ENCODE measurements at places on chromosomes 12 and 14.
A peak's percentile ranks its signal among the peaks of the same experiment; 100 is the strongest.

DNA sequence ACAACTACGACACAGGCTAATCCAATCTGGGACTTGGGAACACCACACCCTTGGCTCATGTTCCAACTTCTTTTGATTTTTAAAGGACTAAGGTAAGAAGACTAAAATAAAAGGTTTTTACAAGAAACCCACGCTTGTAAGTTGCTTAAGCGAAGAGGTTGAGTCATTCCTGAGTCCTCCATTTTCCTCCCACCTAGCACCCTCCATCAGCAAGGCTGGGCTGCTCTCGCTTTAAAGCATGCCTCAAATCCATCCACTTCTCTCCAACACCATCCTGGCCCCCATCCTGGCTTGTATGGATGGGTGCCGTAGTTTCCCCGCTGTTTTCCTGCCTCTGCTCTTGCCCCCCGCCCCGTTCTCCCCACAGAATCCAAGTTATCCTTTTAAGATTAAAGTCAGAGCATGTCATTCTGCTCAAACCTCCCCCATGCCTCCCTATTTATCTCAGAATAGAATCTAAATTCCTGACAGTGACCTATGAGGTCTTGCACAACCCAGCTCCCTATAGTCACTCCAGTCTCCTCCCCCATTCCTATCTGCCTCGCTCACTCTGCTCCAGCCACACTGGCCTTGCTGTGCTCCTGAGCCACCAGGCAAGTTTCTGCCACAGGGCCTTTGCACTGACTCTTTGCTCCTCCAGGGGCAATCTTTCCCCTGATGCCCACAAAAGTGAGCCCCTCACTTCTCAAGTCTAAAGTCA, 34.5 kb downstream of the SCARB1 start:
- DNase-seq, result no peak

DNA sequence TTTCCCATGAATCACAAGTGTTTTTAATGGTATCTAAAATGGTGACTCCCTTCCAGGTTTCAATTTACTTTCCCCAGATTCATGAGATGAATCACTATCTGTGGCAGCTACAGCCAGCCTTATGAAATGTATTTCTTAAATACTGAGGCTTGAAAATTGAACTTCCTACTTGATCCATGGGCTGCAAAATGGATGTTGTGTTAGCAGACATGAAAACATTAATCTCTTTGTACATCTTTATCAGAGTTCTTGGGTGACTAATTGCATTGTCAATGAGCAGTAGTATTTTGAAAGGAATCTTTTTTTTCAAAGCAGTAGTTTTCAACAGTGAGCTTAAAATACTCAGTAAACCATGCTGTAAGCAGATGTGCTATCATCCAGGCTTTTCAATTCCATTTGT, 250.8 kb downstream of the SLC6A15 start:
- DNase-seq, result no peak

GRCh38 chr14:68312884-68313610, 479.8 kb downstream of the ZFP36L1 start:
- peak; percentile 14 for DNase-seq

- DNase-seq, result no peak
Measured at GRCh38 chr12:64566831-64567517, 43.3 kb upstream of the RASSF3 start.

DNA sequence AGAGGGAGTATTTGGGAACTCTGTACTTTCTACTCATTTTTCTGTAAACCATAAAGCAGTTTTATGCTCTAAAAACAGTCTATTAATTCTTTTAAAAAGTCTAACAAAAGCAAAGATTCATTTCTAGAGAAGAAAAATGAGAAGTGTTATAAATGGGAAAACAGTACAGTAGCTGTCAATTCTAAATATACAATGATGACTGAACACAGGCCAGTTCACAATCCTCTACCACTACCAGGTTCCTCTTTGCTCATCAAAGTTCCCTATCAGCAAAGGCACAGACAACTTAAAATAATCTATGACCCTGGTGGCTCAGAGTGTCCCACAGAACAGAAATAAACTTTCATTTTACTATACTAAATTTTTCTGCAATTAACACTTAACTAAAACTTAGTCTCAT, 12.5 kb downstream of the NAA25 start:
- no peak for DNase-seq

DNA sequence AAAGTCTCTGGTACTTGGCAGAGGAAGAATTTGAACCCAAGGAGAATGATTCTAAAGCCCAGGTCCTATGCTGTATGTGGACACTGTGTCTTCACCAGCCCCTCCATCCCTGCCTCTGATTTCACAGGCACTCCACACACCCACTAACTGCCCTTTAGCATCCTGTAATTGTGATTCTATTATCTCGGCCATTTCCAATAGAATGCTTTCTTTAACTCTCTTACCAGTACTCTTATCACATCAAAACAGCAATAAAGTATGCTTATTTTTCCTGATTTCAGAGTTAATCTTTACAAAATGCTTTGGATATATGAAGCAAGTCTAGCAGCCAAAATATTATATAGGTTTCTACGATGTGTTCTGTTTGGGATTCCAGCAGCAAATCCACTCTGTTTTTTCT, 37.9 kb upstream of the BTG1 start:
- DNase-seq, result no peak

DNA sequence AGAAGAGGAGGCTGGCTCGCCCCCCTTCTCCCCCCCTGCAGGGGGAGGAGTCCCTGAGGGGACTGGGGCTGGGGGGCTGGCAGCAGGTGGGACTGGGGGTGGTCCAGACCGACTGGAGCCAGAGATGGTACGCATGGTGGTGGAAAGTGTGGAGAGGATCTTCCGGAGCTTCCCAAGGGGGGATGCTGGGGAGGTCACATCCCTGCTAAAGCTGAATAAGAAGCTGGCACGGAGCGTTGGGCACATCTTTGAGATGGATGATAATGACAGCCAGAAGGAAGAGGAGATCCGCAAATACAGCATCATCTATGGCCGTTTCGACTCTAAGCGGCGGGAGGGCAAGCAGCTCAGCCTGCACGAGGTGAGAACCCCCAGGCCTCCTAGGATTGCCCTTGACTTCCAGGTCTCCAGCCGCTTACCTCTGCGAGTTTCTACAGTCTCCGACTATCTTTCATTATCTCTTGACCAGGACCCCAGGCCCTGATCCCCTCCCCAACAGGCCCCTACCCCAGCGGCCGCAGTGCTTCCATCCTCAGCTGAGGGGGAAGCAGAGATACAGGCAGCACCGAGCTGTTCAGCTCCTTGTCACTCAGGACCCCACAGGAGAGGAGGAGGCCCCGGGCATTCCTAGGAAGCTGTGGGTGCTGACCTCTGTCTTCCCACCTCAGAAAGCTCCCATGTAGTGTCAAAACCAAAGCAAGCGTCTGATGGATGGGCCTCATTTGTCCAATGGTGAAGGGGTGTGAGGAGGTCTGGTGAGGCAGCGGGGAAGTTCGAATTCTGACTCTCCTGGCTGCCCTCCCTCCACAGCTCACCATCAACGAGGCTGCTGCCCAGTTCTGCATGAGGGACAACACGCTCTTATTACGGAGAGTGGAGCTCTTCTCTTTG, 3.0 kb downstream of the NAB2 start:
- DNase-seq, result no peak

DNA sequence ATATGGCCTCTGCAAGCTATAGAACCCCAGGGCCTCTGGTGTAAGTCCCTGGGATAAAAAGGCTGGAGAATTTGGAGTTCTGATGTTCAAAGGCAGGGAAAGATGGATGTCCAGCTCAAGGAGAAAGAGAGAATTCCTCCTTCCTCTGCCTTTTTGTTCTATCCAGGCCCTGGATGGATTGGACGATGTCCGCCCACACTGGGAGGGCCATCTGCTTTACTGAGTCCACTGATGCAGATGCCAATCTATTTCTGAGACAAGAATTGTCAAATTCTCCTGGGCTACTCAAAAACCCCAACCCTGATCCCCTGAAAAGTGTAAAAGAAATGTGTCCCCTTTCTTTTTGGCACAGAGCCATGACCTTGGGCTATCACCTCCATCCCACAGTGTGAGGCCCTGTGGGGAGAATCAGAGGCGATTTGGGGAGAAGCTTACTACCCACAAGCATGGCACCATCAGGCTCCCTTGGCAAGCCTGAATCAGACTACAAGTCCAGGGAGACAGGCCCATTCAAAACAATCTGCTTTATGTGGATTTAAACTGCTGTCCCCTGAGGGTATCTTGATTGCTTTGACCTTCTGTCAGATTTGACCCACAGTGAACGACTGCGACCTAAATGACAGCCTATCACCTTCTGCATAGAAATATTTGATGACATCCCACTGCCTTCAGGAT, 334.0 kb downstream of the NUAK1 start:
- DNase-seq, result no peak

DNA sequence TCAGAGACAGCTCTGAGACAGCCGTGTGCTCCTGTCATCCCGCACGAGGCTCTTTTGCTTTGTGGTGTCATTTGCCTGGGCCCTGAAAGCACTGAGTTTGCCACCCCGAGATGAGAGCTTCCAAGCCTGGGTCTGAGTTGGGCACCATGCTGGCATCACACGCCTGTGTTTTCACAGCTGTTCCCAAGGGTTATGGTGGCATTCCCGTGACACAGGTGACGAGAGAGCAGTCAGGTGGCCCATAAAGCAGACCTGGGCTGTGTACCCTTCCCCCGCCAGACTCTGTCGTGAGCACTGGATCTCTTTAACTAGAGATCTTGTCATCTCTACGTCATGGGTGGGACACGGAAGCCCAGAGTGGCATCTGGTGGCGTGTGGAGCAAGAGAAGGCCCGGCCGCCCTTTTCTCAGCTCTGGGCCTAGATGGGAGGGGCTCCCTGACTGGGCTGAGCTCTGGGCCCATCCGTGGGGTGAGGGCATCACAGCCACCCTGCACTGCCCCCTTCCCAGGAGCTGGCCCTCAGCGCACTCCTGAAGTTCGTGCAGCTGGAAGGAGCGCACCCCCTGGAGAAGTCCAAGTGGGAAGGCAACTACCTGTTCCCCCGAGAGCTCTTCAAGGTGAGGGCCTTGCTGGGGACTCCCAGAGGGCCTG, 2.6 kb downstream of the NOC4L start:
- no peak for DNase-seq

- peak; percentile 69 for DNase-seq
Measured at GRCh38 chr12:22543246-22544037, 900 bp downstream of the C2CD5 start.

DNA sequence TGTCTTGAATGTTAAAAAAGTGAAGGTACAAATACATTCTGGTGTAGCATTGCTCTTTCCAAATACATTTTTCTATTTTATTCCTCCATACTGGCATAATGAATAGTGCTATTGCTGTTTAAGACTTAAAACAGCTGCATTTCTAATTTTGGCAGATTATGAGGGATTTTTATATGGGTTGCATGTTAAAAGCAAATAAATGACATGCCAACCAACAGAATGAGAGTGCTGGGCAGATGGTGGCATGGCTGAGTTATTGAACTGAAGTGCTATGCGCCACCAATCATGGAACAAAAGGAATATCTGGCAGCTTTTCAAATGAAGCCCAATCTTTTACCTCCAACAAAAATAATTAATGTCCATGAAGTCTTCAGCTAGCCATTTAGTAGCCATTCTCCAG, 215.0 kb downstream of the PRKD1 start:
- DNase-seq, result no peak

GRCh38 chr14:41607966-41608663, 1.4 kb downstream of the LRFN5 start:
- DNase-seq, result no peak

DNA sequence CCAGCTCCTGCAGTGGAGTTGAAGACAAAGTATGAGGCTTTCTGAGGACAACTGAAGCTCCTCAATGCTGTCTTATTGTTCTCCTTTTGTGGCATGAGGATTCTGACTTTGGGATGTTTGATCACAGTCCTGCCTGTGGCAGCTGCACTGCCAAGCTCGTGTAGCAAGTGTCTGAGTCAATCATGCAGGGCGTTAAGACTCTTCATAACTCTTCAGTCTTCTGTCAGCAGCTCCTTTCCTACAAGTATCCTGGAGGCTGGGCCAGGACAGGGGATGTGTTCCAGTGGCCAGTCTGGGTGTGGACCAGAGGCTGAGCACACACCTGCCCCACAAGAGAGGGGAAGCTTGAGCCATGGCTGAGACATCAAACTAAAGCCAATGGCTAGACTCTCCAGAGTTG, 94.3 kb downstream of the PELI2 start:
- no peak for DNase-seq

- no peak for DNase-seq
Measured at GRCh38 chr14:85686908-85687307, 157.0 kb downstream of the FLRT2 start.

DNA sequence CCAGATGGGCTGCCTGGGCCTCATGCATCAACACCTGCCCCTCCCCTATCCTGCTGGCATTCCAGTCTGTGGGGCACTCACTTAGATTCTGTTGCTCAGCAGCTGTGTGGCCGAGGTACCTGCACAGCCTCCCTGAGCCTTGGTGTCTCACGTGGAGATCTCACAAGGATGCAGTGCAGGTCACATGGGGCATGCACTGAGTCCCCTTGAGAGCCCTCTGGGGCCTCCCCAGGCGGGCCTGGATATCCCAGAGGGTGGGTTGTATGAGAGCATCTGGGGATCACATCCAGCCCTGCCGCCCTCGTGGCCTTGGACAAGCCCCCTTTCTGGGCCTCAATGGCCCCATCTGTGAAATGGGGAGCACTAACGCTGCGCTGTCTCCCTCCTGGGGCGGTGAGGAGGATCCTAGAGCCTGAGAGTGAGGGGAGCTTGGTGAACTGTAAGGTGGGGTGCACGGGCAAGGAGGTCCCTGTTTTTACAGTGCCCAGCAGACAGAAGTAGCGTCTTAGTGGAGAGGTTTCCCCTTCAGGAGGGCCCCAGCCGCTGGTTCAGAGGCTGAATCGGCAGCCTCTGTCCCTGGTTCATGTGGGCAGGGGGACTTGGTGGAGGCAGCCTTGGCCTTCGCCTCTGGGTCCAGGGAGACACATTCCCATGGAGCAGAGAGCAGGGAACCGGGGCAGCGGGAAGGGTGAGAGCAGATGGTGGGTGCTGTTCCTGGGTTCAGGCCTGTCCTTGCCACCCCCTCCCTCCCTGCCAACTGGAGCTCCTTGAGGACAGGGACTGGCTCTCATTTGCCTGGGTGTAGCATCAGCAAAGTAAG, 791 bp upstream of the SLC25A47 start:
- DNase-seq, result no peak

DNA sequence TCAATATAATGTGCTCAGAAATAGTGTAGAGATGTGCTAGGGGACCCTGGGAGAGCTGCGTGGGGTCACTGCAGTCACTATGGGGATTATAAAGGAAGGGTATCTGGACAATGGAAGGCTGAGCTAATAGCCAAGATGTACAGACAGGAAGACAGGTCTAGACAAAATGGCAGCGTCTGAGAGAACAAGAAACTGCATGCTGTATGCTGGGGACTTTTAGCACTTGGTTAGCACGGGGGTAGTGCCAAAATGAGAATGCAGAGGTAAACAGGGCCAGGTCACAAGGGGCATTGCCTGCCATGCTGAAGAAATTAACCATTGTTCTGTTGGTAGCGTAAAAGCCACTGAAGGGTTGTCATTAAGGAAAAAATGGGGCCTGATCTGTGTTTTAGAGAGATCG, 308.2 kb downstream of the EMP1 start:
- DNase-seq, result no peak

DNA sequence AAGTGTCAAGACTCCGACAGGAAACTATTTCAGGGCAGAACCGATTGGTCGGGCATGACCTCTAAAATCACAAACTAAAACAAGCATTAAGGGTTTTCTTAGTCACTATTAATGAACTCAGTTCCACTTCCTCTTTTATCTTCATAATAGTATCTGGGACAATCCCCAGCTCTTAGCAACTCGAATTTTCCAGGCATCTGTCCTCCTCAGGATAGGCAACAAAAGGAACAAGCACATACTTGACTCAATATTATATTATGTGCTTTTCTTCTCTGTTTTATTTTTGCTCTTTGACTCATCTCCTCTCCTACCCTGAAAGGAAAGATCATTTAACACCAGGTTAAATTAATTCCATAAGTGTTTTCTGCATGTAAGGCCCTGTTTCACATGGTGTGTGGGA, 638.3 kb upstream of the TBX3 start:
- DNase-seq, result no peak

All from MM.1S (cell line).